ENCODE measurements at places on chromosomes 4 and X.

DNA sequence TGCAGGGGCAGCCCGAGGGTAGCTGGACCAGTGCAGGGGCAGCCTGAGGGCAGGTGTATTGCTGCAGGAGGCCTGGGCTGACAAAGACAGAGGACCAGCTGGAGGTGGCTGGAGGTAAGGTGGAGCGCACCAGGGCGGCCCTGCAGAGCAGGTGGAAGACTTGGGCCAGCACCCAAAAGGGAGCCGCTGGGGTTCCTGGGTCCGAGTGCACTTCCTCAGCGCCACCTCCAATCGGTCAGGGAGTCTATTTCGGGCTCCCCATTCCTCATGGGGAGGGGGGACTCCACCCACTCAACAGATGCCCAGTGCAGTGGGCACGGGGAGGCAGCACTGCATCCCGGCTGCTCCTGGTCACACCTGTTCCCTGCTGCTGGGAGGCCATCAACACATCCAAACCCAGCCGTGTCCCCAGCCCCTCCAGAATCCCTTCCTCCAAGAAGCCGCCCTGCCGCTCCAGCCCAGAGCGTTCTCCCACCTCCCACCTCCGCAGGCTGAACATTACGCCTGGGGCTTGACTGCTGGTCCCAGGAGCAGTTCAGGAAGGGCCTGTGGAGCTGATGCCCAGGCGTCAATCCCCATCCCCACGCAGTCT is 1.5 kb downstream of the LRPAP1 start:
- DNase-seq: no peak

DNA sequence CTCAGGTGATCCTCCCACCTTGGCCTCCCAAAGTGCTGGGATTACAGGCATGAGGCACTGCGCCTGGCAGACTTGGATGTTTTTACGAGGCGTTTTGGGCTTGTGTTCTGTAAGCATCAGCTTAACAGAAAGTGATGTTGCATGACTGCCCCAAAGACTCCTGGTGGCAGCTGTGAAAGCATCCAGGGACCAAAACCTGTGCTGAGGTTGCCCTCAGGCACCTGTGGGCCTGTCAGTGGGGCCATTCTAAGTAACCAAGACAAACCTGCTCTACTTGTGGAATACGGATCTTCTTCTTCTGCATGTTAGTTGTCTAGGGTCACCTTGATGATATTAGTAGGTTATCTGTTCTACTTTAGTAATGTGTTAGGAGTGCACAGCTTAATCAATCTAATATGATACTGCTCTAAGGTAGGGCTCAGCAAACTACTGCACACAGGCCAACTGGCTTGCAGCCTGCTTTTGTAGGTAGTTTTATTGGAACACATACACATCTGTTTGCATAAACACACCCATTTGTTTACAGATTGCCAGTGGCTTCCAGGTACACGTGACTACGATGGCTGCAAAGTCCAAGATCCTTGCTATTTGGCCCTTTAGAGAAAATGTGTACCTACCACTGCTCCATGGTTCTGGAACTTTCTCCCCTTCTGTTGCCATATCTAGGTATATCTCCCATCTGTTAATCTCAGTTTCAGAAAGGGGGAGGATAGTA is 136.7 kb downstream of the GPR143 start:
- DNase-seq: no peak

DNA sequence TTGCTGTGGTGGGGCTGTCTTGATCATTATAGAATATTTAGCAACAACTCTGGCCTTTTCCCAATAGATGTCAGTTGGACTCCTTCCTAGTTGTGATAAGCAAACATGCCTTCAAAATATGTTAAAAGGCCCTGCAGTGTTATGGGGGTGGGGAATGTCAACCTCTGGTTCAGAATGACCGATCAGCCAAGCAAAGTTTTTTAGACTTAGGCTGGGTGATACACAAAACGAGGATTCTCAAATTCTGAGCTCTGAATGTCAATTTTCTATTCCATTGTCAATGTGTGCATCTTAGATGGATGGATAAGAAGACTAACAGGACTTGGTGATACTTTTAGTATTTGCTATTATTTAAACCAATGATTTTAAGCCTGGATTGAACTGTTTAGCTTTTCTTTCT is 940.0 kb upstream of the GRIA3 start:
- no peak for DNase-seq

- no peak for DNase-seq
These were observed 11.4 kb downstream of the FHIP1A start for GRCh38 chr4:151420250-151420807.

- DNase-seq: no peak
These were observed 23.6 kb upstream of the SMPX start for GRCh38 chrX:21781525-21781924.

DNA sequence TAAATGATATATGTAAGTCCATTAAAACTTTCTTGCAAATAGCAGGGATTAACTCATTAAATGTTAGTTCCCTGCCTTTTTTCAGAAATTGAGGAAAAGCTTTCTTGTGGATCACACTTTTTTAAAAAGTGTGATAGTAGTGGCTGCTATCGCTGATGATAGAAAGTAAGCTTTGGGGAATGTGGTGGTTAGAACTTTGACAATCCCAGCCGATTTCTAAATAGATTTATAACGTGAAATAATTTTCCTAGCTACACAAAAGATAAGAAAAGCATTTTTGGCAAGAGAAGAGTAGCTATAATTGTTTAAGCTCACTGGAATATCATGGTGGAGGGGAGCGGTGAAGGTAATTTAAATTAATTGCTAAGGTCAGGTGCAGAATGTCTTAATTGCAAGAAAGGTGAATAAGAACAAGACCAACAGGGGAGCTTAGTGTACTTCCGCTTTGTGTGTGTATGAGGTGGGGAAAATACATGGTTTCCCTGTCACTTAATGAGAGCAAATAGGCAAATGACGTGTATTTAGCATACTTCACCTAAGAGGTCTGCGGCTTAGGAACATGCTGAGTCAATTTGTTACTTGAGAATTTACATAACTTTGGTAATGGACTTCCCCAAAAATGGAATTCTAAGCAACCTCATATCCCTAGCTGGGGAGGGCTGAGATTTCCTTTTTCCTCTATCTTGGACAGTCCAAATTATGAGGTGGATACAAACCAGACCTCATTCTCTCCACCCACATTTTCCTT is 11.7 kb upstream of the IL21 start:
- DNase-seq: no peak

DNA sequence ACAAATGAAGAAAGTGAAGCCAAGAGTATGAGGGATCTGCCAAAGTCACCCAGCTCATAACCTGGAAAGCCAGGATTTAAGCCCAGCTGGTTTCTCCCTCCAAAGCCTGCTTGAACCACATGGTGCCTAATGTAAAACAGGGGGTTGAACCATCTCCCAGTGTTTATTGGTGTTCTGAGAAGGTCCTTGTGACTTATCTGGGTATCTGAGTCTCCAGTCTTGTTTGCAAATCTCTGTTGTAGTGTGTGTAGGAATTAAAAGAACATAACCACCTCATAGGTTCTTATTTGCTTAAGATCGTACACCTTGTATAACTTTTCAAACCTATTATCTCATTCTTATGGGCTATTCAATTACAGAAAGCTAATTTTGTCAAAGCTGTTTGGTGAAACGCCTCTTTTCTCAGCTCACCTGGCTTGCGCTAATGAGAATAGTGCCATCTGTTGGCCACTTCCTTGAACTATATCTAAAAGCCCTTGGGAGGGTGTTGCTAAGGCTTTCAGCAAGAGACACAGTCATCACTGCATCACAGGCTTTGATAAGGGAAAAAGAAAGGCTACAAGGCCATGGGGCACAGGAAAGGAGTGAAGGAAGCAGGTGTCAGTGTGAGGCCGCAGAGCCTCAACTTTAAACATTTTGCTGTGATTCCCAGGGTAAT is 34.0 kb downstream of the ETDB start:
- DNase-seq: peak; percentile 49

- DNase-seq: no peak
These were observed 1069.5 kb downstream of the DMD start for GRCh38 chrX:32141841-32142240.

- no peak for DNase-seq
These were observed 1013.0 kb downstream of the TECRL start for GRCh38 chr4:63396269-63396668.

GRCh38 chr4:2767046-2767704 is 11.0 kb upstream of the TNIP2 start:
- no peak for DNase-seq

GRCh38 chr4:83837614-83838308 is 301.9 kb downstream of the GPAT3 start:
- DNase-seq: no peak

- DNase-seq: no peak
These were observed 199.9 kb downstream of the CXXC4 start for GRCh38 chr4:104294811-104295210.

Measured in H54 (cell line).